ENCODE measurements at places on chromosomes 7 and 10. TPM values are rescaled to one million over a fixed set of nuclear protein-coding genes. Genes with fewer than 3 reads are reported as not detected.

DNA sequence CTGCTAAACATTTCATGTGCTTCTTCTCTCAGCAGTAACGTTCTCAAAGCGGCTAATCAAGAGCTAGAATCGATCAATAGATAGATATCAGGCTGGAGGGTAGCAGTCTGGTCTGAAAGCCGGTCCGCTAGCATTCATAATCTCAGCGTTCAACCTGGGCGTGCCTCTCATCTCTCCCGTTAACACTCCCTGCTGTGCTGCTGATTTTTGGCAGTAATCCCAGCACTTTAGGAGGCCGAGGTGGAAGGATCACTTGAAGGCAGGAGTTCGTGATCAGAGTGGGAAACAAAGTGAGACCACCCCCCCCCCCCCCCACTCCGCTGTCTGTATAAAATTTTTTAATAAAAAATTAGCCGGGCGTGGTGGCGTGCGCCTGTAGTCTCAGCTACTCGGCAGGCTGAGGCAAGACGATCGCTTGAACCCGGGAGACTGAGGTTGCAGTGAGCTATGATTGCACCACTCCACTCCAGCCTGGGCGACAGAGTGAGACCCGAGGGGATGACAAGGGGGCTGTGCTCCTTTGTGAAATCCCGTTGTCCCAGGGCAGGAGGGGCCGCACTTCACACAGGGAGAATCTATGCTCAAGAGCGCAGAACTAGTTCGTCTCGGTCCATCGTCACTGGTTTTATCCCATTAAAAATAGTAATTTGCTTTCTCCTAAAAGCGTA, 624 bp upstream of the CEP55 start:
- H3K36me3 ChIP-seq, result no peaks in the 10 kb centered on the region
- no peaks in the 10 kb centered on the region for H3K27me3 ChIP-seq
- peak overlapping the region; percentile 58 for H3K27ac ChIP-seq

MRPS17 gene
- total RNA-seq, result 3.2 TPM

DNA sequence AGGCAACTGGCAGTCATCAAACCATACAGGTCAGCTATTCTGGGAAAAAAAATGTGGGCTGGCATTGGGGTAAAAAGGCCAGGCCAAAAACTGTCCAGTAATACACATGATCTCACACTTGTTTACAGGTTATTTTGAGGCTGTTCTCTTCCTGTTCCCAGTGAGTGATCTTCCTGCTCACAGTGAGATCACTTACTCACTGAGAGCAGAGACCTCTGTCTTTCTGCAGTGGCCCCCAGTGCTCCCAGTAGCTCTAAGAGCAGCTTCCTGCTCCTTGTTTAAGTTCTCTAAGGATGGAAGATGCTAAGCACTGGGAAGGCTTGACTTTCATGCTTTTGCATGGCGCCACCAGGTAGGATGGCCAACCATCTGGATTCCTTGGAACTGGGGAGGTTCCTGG, 93.5 kb upstream of the KIAA1217 start:
- no peaks in the 10 kb centered on the region for H3K36me3 ChIP-seq
- no peak for DNase-seq
- H3K27ac ChIP-seq, result no peak overlapping the region
- H3K27me3 ChIP-seq, result no peaks in the 10 kb centered on the region
- H3K4me1 ChIP-seq, result no peaks in the 10 kb centered on the region

SHTN1 gene
- total RNA-seq, result 4.9 TPM

DNA sequence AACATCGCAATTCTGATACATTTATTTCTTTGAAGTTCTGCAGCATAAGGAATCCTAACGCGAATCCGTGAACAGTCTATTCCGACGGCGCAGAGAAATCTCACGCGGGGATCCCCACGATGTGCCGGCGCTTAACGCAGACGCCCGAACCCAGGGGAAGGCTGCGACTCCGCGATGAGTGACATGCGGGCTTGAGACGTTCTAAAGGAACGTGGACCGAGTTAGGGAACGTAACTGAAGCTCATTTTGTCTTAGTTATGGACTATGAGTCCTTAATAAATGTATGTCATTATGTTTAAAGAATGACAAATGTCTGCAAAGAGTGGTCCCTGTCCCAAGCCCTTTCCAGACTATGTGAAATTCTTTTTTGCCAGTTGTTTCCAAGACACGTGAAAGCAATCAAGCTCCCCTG, 995 bp upstream of the PARD3 start:
- DNase-seq, result no peak
- peaks cover 13% of the 10 kb centered on the region for H3K4me1 ChIP-seq
- H3K27ac ChIP-seq, result peak overlapping the region; percentile 88
- H3K27me3 ChIP-seq, result no peaks in the 10 kb centered on the region
- no peaks in the 10 kb centered on the region for H3K36me3 ChIP-seq

DNA sequence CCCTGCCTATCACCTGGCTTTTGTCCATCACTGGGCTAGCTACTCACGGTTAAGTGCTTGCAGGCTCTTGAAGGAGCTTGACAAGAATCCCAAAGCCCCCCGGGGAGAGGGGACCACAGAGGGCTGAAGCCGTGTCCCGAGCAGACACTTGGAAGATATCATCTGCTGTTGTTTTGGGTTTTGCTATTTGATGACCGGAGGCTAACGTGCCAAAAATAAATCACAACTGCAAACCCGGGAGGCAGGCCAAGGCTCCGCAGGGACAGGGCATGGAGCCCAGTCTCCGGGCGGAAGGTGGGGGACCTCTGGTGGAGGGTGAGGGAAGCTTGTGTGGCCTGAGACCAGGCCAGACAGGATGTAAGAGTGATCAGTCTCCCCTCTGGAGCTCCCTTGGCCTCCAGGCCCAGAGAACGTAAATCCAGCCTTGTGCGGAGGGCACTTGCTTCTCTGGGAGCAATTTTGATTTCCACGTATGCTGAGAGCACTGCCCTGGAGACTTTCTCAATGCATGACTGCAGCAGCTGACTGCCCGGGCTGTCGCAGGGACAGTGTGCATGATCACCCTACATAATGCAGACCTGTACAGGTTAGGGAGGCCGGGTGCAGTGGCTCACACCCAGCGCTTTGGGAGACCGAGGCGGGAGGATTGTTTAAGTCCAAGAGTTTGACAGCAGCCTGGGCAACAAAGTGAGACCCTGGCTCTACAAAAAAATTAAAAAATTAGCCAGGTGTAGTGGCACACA, at the start of gene PHKG1:
Gene PHKG1 (minus strand): TSS at position 164 of the 743 bp plus-strand sequence. CDS start 4,011 bp downstream, outside the sequence.
- H3K27ac ChIP-seq, result peak within 1 kb of the TSS; percentile 72
- H3K4me1 ChIP-seq, result no peaks in the 10 kb centered on the region
- no peaks in the 10 kb centered on the region for H3K27me3 ChIP-seq
- no peak within 1 kb of the TSS for H3K4me3 ChIP-seq

- H3K27ac ChIP-seq, result no peak overlapping the region
- H3K36me3 ChIP-seq, result no peaks in the 10 kb centered on the region
- no peak for DNase-seq
- H3K27me3 ChIP-seq, result no peaks in the 10 kb centered on the region
- no peaks in the 10 kb centered on the region for H3K4me1 ChIP-seq
These were observed 7.3 kb downstream of the SFRP5 start for GRCh38 chr10:97764519-97764931.

DNA sequence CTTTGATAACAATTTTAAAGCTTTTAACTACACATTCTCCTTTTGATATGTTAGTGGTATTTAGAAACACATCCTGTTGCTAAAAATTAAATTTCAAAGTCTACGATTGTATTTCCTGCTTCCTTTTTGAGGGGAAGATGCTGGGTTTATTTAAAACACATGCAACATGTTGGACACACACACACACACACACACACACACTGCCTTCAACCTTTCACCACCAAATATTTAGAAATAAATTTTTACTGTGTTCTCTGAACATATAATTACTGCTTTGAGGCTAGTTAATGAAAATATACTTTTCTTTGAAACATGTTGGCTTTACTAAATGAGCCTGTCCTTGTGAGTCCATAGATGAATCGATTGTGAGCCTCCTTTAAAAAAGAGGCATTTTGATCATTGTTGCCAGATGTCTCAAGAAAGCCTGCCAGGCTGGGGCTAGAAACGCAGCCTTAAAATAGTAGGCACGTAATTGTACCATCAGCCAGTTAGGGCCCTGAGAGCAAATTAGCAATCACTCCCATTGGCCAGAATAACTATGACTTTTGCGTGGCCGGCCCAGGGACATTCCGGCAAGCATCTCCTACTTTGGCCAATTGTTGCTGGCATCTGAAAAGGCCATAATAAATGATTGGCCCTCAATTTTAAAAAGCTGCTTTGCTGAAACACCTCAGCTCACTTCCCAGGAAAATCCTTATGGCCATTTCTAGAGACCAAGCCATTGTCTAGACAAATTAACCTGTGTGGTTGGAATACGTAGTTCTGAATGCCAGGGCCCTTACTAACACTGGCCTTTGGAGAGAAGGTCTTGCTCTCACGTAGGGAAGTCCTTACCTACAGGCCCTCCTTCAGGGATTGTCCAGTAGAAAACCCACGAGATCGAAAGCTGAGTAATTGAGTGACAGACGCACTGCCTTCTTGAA, 9.9 kb upstream of the TEX36 start:
- no peak overlapping the region for H3K27ac ChIP-seq
- H3K36me3 ChIP-seq, result no peaks in the 10 kb centered on the region
- no peaks in the 10 kb centered on the region for H3K27me3 ChIP-seq

DNA sequence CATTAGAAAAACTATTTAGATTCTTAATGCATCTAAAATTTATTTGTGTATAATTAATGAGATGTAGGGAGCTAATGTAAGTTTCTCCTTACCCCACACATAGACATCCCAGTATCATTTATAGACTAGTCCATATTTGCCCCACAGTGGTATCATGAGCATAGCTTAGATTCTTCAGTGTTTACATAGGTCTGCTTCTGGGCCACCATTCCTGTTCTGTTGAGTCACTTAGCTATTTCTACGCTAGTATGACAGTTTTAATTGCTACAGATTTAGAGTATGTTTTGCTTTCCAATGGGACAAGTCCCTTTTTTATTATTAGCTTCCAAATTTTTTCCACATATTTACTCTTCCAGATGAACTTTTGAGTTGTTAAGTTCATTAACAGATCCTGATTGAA, 69.4 kb downstream of the MCMBP start:
- no peak overlapping the region for H3K4me3 ChIP-seq
- no peak for DNase-seq
- H3K4me1 ChIP-seq, result no peaks in the 10 kb centered on the region
- no peaks in the 10 kb centered on the region for H3K36me3 ChIP-seq
- H3K27me3 ChIP-seq, result no peaks in the 10 kb centered on the region

GRCh38 chr10:119520283-119520682, 22.2 kb downstream of the RGS10 start:
- H3K36me3 ChIP-seq, result no peaks in the 10 kb centered on the region
- H3K4me3 ChIP-seq, result no peak overlapping the region
- no peaks in the 10 kb centered on the region for H3K4me1 ChIP-seq
- DNase-seq, result no peak

DNA sequence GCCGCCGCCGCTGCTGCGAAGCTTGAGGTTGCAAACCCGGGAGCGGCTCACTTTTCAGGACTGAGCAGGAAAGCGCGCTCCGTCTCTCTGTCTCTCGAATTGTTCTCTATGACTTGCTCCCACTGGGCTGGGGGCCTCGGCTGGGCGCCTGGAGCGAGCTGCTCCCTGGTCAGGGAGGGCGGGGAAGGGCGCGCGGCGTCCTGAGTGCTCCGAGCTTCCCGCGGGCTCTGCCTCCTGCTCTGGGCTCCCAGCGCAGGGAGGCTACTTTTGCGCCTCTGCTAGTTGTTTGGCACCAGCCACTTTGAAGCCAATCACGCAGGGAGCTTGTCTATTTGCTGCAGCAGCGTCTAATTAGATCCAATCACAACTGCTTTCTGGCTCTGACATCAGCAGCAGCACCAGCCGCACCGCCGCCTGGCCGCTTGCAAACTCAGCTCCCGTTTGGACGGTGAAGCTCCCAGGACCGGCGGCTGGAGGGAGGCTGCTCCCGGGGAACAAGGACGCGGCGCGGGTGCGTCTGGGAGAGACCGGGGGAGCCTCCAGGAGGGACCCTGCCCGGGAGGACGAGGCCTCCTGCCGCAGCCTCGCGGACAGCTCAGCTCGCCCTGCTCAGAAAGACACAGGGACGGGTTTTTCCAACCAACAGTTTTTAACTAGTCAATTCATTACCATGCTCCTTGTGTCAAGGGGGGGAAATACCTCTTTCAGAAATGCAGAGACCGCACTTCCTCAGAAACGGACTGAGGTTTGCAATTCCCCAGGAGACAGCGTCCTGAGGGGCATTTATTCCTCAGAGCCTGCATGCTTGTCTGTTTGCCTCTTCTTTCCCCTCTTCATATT, at the start of gene ADARB2:
Gene ADARB2 (minus strand): TSS at position 304 of the 840 bp plus-strand sequence.
- H3K4me3 ChIP-seq, result no peak within 1 kb of the TSS
- DNase-seq, result no peak
- no peaks in the 10 kb centered on the region for H3K36me3 ChIP-seq
- no peak within 1 kb of the TSS for H3K27ac ChIP-seq
- no peaks in the 10 kb centered on the region for H3K27me3 ChIP-seq

- no peaks in the 10 kb centered on the region for H3K4me1 ChIP-seq
- no peaks in the 10 kb centered on the region for H3K27me3 ChIP-seq
- no peak overlapping the region for H3K4me3 ChIP-seq
- no peak overlapping the region for H3K27ac ChIP-seq
- no peaks in the 10 kb centered on the region for H3K36me3 ChIP-seq
These were observed 137.0 kb downstream of the TMEM178B start for GRCh38 chr7:141210862-141211261.

DNA sequence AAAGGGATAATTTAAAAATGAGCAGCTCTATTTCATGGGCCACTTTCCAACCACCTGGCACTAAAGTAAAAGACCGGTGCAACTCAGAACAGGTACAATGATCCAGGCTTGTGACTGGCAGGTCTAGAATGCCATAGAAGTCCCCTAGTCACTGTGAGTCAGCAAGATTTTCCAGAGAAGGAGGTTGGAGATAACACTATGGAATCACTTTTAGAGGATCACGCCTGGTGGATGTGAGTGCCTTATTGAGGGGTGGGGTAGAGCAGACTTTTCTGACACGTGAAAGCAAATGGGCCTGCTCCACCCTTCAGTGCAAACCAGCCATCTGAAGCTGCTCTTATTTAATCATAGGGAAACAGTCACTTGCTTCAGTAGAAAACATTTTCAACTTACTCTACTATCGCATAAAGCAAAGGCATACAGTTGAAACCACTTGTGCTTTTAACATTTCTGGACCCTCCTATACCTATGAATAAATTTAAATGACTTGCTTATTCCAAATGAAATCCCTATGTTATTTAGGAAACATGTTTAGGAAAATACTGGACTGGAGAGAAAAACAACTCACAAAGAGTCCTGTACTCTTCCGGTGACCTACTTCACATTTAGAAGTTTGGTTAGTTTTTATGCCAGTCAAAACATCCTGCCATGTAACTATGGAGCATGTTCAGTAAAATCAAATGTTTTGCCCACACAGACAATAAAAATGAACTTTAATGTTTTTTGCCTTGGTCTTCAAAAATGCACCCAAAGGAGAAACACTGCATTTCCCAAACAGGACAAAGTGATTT, 21.5 kb upstream of the AKR1C1 start:
- H3K36me3 ChIP-seq, result no peaks in the 10 kb centered on the region
- no peak overlapping the region for H3K4me3 ChIP-seq
- no peak overlapping the region for H3K27ac ChIP-seq
- no peaks in the 10 kb centered on the region for H3K27me3 ChIP-seq
- H3K4me1 ChIP-seq, result no peaks in the 10 kb centered on the region
